ENCODE measurements at places on chromosomes 5 and 9. TPM values are rescaled to one million over a fixed set of nuclear protein-coding genes. Genes with fewer than 3 reads are reported as not detected.

DIPK1B gene
- 9.4 TPM for total RNA-seq

KIF4B gene
- not detected for total RNA-seq

LCNL1 gene
- total RNA-seq, result 0.18 TPM

PPP2R2B gene
- 0.19 TPM for total RNA-seq

GALNT12 gene
- 5.2 TPM for total RNA-seq

TMEM141 gene
- total RNA-seq, result 69.1 TPM

ELOVL7 gene
- 12.0 TPM for total RNA-seq

GPR151 gene
- not detected for total RNA-seq

EIF4E1B gene
- not detected for total RNA-seq

PKD2L2 gene
- total RNA-seq, result not detected

CDX1 gene
- total RNA-seq, result not detected

UBE2QL1 gene
- total RNA-seq, result 0.16 TPM
